Calu3 (cell line): ENCODE measurements at places on chromosomes 1 and 21. TPM values are rescaled to one million over a fixed set of nuclear protein-coding genes. Genes with fewer than 3 reads are reported as not detected.

DNA sequence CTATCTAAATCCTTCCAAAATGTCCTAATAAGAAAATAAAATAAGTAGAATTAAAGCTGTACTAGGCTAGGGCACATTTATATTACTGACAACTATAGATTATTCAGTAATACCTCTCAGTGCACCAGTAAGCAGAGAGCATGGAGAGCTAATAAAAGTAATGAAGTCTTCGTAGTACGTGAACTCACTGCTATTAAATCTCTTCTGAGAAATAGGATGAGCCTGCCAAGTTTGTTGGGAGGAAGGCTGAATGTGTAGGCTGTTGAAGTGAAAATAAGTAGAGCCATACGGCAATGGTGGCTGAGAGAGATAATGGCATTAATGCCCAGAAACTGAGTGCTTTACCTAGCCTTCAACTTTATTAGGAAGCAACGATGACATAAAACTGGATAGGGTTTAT, 73.9 kb upstream of the NR5A2 start:
- DNase-seq, result no peak

Gene DISP1
- 2.9 and 4.2 TPM in 2 replicates for total RNA-seq

Gene PLA2G5
- total RNA-seq, result not detected in 2 replicates

GRCh38 chr1:223811634-223812101, 34.1 kb downstream of the TP53BP2 start:
- no peak for DNase-seq

DNA sequence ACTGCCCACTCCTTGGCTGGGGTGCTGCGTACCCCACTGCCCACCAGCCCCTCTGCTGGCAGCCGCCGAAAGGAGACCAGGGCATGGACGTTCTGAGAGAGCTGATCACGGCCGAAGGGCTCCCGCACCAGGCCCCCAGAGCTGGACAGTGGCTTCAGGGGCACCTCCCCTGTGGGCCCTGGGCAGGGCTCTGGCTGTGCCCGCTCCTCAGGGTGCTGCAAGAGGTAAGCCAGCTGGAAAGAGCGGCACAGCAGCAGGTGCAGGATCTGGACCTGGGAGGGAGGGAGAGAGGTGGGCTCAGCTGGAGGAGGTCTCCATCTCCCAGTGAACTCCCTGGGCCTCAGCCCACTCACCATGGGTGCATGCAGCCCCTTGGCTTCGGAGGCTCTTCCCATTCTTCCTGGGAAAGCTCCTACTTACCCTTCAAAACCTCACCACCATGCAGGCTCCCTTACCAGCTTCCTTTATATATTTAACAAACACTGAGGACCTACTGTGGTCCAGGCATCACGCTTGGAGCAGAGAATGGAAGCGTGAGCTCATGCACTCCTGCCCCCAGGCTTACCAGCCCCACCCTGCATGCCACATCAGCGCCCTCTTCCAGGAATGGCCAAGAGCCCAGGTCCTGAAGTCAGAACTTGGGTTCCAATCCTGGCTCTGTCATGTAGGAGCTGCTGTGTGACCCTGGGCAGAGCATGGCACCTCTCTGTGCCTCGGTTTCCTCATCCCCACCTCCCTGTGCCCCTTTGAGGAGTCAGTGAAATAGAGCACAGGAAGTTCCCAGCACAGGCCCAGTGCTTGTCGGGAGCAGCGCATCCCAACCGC, 6.8 kb upstream of the KIF17 start:
- no peak for DNase-seq
